Activated CD8-positive, alpha-beta memory T cell treated with anti-CD3 and anti-CD28 coated beads for 4 hours (primary cell): ENCODE measurements at places on chromosomes 1 and 21.

DNA sequence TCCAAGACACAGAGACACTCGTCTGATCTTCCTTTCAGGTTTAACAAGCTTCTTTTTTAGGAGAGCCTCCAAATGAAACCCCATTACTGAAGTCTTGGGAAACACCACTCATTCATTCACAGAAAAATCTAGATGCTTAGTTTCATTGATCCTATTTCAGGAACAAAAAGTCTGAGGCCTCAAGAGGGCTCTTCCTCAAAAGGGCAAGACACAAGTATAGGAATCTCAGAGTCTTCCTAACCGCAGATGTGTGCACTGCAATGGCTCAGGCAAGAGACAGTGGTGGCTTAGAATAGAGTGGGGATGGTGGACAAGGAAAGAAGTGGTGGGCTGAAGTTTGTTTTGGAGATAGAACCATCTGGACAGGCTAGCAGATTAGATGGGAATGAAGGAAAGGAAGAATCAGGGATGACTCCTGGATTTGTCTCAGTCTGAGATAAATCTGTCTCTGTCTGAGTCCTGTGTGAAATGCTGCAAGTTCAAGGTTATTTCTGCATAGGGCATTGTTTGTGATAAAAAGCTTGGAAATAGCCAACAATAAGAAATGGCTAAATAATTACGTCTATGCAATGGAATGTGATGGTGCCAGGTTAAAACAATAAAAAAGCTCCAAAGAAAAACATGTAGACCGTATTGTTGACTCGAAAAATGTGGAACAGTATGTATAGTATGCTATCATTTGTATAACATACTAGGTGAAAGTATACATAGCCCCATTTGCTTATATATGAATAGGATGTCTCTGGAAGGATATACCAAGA lies 8.9 kb upstream of the CTSE start:
- DNase-seq, result no peak

GRCh38 chr1:234533034-234533891 lies 54.3 kb upstream of the TARBP1 start:
- no peak for DNase-seq

- DNase-seq, result no peak
These were observed 424.9 kb downstream of the ADGRL2 start for GRCh38 chr1:82225421-82226185.

DNA sequence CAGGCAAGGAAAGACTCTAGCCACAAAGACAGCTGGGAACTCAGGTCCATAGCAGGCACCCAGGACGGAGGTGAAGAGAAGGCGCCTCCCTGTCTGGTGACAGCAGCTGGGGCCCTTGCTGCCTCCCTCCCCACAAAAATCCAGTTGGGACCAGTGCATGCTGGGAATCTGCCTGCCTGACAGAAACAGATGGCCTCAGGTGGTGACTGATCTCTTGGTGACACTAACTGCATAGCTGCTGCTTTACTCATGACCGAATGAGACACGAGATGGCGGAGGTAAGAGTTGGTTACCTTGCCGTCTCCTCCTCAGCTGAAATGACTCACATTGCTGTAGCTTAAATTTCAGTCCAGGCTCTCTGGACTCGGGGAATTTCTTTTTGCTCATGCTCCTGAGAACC lies 130.3 kb downstream of the FGGY start:
- no peak for DNase-seq

- no peak for DNase-seq
These were observed 31.8 kb downstream of the SPATA21 start for GRCh38 chr1:16405441-16405840.
